ENCODE measurements at places on chromosomes 5 and 9.

- DNase-seq = no peak
These were observed 287.8 kb upstream of the ISL1 start for GRCh38 chr5:51095486-51095885.

DNA sequence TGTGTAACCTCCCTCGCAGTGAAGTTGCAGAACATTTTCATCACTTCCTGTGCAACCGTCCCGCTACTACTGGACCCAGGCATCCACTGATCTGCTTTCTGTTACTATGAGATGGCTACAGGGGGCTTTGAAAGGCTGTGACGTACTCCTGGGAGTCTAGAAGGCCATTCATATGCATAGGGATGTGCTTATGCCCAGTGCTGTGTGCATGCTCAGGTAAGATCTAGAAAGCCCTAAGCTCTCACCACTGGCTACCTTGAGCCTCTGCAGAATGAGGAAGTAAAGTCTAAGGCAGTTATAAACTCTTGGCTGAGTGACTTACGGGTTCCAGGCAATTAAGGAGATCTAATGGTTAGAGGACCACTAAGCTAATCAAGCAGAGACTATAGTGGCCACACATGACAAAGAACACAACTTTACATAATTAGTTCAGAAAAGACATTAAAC is 11.8 kb downstream of the HNRNPAB start:
- no peak for DNase-seq

- no peak for DNase-seq
These were observed 47.8 kb downstream of the KCNIP1 start for GRCh38 chr5:170551622-170552021.

GRCh38 chr5:59648038-59648831 is 245.3 kb downstream of the PDE4D start:
- no peak for DNase-seq

- no peak for DNase-seq
These were observed 66.0 kb downstream of the RAB3C start for GRCh38 chr5:58648846-58649245.

DNA sequence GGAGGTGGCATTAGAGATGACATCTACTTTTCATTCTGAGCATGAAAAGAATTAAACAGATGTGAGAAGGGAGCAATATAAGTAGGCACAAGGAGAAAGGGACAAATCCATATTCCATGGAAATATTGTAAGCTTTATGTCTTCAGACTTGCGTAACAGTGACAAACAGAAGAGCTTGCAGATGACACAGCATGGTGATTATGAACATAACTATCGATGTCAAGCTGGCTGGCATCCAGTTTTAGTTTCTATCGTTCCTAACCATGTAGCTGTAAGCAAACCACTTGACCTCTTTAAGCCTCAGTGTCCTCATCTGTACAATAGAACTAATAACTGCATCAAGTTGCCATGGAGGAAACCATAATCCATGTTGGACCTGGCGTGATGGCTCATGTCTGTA is 246.7 kb upstream of the ADRA1B start:
- no peak for DNase-seq

GRCh38 chr9:134526584-134527477 is 114.8 kb upstream of the COL5A1 start:
- DNase-seq = no peak

- DNase-seq = no peak
These were observed 5.5 kb downstream of the PDLIM4 start for GRCh38 chr5:132262882-132263547.

GRCh38 chr9:10268531-10269485 is 344.0 kb downstream of the PTPRD start:
- no peak for DNase-seq

DNA sequence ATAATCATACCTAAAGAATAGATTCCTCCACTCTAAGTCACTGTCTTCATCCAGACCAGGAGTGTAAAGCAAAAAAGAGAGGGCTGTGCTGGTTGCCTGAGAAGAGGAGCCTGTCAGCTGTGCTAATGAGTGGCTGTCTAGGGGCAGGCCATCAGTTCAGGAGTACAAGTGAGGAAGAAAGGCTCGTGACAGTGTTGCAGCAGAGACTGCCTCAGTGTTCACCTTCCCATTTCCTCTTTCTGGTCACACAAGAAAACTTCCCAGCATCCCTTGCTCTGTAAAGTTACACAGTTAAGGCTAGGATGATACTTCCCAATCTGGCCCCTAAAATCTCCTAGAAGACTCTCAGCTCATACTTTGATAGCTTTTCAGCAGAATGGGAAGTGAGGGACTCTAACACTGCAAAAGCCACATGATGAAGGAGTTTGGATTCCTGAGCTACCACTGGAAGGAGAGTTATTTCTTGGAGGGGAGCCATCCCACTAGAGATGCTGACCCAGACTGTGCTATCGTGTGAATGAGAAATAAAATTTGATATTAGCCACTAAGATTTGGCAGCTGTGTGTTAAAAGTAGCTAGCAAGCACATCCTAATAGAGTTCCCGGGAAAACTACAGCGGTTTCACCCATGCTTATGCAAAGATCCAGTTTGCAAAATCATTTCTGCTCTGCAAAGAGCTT is 67.1 kb downstream of the ADAMTS12 start:
- peak; percentile 86 for DNase-seq

GRCh38 chr5:9817819-9818218 is 187.7 kb upstream of the TAS2R1 start:
- no peak for DNase-seq

GRCh38 chr9:3473405-3473804 is 52.4 kb downstream of the RFX3 start:
- no peak for DNase-seq

GRCh38 chr5:172642926-172643871 is 2.1 kb downstream of the NEURL1B start:
- DNase-seq = no peak

DNA sequence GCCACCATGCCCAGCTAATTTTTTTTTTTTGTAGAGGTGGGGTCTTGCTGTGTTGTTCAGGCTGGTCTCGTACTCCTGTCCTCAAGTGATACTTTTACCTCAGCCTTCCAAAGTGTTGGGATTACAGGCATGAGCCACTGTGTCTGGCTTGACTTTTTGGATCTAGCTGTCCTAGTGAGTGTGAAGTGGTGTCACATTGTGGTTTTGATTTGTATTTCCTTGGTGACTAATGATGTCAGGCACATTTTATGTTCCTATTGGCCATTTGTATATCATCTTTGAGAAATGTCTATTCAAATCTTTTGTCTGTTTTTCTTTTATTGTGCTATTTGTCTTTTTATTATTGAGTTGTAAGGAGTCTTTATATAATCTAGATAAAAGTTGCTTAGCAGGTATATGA is 53.5 kb upstream of the MCCC2 start:
- DNase-seq = peak; percentile 24

GRCh38 chr5:139768807-139769465 is 26.7 kb upstream of the PSD2 start:
- no peak for DNase-seq

DNA sequence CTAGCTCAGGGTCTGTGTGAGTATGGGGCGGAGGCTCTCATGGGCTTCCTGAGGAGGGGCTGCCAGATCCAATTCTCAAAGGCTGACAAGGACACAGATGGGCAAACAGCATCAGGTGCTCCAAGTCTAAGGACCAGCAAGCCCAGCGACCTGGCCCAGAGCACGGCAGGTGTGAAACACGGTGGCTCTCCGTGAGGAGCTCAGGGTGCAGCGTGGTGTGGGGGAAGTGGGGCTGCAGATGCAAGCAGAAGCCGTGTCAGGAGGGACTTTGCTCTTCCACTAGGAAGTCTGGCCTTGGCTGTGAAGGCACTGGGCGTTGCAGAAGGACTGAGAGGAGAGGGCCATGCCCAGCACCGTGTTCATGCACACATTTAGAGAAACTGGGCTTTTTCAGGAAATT is 420.0 kb downstream of the GADD45G start:
- no peak for DNase-seq

DNA sequence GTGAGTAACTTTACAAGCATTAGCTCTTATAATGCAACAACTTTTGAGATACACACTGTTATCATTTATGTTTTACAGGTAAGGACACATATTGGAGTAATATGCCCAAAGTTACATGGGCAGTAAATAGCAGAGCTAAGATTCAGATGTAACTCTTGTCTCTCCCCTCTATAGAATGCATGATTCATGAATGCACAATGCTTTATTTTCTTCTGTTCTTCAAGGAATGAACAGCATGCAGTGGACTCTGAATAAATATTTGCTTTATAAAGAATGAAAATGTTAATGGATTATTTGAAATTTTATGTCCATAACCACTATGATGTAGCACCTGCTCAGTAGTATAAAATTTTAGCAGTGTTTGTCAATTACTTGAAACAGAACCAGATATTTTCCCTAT is 629.5 kb downstream of the KCTD16 start:
- no peak for DNase-seq

GRCh38 chr5:175842951-175843793 is 28.2 kb upstream of the CPLX2 start:
- peak; percentile 26 for DNase-seq

DNA sequence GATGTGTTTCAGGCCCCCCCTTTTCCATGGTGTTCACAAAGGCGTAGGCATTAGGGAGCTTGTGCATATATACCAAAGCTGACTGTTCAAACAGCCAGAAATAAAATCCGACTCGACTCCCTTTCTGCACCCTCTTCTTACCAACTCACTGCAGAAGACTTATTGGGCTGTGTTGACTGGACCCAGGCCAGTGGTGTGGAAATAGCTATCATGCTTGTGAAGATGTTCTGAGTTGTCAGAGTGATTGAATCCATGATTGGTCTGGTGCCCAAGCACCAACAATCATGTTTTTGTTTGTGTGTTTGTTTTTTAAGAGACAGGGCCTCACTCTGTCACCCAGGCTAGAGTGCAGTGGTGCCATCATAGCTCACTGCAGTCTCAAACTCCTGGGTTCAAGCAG is 21.6 kb downstream of the TJP2 start:
- no peak for DNase-seq

DNA sequence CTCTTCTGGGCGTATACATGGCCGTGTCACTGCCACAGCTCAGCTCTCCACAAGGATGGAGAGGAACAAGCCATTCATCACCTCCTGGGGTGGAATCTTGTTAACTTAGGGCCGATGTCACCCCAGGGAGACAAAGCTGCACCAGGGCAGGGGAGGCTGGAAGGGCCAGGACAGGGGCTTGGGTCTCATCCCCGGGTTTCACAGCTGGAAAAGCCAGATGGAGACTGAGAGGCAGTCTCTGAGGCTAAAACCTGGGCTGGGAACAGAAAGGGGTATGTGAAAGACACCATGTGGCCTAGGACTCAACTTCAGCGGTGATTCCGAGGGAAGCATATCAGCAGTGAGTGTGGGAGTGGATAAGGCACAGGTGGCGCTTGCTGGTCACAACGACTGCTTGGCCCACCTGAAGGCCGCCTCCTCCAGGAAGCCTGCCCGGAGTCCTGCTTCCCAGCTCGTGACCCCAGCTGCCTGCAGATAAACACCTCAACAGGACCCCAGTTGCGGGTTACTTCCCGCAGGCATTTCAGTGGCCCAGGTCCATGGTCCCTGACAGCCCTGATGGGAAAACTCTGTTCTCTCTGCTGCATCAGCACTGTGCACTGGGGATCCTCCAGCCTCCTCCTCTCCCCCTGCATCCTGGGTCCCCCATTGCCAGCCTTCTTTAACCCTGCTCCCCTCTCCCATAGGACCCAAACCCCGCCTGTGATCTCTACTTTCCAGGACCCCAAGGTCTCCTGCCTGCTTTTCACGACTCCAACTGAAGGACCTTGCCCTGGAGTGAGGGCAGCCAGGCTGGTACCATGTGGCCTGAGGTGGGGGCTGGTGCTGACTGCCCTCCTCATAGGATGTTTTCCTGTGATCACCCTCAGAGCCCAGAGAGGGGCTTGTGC is 51.7 kb upstream of the FCN1 start:
- no peak for DNase-seq
